Psoas muscle (tissue), 8 donors: ENCODE measurements at places on chromosomes 4 and X.
A peak's percentile ranks its signal among the peaks of the same experiment; 100 is the strongest.

GRCh38 chr4:74033739-74034138 is 4.8 kb downstream of the CXCL3 start:
- DNase-seq = no peak

DNA sequence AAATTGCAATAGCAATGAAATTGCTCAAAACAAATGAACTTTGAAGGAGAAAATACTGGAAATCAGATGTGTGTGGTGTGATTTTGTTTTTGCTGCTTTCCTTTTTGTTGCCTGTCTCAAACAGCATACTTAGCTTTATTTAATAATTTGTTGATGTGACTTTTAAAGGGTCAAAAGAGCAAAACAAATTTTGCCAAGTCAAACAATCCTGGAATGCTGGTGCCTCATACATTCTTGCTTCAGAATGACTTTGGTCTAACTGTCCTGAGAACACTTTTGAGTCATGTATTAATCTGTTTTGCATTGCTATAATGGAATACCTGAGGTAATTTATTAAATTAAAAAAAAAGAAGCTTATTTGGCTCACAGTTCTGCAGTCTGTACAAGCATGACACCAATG is 3.4 kb downstream of the PF4V1 start:
- no peak for DNase-seq

DNA sequence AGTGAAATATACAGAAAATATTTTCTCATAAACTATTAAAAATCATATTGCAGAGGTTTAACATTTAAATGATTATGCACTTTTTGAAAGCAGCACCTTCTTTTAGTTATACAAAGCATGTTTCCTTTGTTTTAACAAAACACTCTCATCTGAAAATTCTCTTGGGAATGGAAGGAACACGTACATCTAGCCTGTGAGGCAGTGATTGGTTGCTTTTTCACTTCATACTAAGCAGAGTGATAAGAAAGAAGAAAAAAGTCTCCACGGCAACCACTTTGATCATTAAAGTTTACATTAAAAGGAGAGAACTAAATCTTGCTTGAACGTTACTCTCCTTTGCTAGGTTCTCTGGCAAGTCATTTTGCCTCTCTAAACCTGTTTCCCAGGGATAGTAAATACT is 41.7 kb upstream of the H2AZ1 start:
- DNase-seq = no peak

- DNase-seq = no peak
Measured at GRCh38 chr4:14787221-14787620, 215.1 kb upstream of the CPEB2 start.

GRCh38 chrX:133923113-133923512 is 62.3 kb downstream of the GPC3 start:
- DNase-seq = no peak

DNA sequence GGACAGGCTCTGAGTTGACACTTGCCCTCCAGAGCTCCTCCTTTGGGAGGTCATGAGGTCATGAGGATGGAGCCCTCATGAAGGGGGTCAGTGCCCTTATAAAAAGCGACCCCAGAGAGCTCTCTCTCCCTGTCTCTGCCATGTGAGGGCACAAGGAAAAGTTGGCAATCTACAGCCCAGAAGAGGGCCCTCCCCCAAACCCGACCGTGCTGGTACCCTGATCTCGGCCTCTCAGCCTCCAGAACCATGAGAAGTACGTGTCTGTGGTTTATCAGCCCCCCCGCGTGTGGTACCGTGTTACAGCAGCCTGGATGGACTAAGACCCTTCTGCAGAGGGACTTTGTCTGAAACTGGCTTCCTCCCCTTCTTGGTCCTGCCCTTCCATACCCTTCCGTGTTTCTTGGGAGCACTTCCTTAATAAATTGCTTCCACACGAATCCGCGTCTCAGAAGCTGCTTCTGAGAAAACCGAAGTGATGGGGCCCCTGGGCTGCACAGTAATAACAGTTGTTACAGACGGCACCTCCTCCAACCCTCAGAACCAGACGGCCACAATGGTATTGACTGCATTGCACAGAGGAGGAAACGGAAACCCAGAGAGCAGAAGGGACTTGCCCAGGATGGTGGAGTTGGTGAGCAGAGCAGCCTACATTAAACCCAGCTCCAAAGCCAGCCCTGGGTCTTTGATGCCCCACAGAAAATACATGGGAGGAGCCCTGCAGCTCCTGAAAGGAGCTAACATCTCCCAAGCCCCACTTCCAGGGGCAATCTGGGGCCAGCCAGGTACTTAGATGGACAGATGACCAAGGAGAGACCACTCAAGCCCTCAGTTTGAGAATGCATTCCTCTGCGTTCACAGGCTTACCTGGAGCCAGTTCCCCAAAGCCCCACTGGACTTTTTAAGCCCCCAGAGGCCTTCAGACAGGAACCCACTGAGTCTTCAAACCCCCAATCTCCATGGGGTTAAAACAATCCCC is 242.7 kb downstream of the BCOR start:
- no peak for DNase-seq

- no peak for DNase-seq
Measured at GRCh38 chr4:114312338-114312737, 286.3 kb upstream of the UGT8 start.

DNA sequence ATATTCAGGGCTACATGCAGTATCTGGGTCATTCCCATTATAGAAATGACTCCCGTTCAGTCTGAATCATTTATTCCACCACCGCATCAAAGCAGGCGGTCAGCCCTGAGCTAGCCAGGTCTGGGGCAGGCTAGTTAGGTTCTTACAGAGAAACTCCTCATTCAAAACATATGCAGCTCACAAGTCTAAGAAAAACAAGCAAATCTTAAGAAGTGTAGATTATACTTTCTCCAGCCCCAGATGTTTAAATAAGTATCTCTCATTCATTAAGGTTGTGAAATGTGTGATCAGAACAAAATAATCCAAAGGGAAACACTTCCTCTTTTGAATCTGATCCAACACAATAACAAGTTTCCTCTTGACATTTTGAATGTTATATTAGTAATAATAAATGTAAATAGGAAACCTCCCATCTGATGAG is 441.9 kb downstream of the INPP4B start:
- peak; percentile 69 for DNase-seq

DNA sequence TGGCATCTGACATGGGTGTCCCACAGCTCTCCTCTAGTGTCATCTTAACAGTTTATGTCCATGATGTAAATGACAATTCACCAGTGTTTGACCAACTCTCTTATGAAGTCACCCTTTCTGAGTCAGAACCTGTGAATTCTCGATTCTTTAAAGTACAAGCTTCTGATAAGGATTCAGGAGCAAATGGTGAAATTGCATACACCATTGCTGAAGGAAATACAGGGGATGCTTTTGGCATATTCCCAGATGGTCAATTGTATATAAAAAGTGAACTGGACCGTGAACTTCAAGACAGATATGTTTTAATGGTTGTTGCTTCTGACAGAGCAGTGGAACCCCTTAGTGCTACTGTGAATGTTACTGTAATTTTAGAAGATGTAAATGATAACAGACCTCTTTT is 4.6 kb downstream of the FAT4 start:
- no peak for DNase-seq

GRCh38 chr4:101697266-101697665 is 93.3 kb upstream of the BANK1 start:
- no peak for DNase-seq

GRCh38 chr4:2320152-2320551 is 58.2 kb upstream of the MXD4 start:
- no peak for DNase-seq

GRCh38 chr4:18480928-18481327 is 459.4 kb upstream of the LCORL start:
- DNase-seq = no peak

- no peak for DNase-seq
Measured at GRCh38 chrX:56368962-56369361, 136.8 kb downstream of the KLF8 start.

- DNase-seq = peak; percentile 82
Measured at GRCh38 chrX:68693481-68694434, 46.3 kb downstream of the STARD8 start.

DNA sequence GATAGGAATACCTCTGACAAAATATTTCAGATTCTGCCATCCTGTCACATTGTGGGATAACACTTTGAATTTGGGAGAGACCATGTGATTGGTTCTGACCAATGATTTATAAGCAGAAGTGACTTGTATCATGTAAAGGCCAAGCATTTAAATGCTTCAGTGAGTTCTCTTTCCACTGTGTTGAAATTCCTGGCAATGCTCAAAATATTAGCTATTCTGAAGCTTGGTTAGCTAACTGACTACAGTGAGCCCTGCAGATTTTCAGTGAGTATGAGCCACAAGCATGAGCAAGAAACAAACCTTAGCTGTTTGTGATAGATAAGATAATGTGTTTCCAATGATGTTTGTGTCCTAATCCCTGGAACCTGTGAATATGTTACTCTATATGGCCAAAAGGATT is 562.8 kb upstream of the AADAT start:
- no peak for DNase-seq

DNA sequence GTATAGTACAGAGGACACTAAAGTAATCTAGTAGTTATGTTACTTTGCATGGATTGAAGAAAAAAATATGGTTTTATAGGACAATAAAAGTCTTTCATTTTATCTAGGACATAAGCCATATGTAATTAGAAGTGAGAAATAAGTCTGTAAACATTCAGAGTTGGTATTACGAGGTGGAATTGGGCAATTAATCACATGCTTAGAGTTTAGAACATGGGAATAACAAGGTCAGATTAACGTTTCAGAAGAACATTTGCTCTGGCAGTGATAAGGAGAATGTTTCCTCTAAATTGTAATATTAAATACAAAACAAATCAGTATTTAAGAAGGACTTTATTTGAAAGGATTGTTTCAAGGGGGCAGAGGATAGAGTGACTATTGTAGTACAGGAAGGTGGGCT is 15.6 kb upstream of the SULT1E1 start:
- no peak for DNase-seq

DNA sequence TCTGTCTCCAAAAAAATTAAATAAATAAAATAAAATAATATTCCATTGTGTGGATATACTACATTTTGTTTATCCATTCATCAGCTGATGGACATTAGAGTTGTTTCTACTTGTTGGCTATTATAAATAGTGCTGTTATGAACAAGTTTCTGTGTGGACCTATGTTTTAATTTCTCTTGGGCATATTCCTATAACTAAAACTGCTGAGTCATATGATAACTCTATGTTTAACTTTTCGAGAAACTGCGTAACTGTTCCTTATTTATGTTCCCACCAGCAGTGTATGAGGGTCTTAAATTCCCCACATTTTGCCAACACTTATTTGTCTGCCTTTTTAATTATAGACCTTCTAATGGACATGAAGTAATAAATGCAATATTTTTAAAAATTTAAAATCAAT is 369.5 kb downstream of the CHIC1 start:
- DNase-seq = no peak

DNA sequence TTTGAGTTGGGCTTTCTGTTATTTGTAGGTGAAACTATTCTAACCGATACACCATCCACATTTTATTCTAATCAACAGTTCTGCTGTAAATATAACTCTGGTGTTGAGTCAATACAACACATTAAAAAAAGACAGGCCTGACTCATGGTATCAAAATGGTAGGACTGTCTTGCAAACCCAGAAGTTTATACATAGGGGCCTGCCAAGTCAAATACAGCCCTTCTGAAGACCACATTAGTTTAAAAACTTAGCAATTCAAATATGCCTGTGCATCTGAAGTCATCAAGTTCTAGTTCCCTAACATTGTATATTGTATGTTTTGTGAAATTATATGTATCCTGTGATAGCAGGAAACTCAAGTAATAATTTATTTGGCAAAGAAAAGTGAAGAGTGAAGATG is 24.4 kb upstream of the PDE5A start:
- no peak for DNase-seq

DNA sequence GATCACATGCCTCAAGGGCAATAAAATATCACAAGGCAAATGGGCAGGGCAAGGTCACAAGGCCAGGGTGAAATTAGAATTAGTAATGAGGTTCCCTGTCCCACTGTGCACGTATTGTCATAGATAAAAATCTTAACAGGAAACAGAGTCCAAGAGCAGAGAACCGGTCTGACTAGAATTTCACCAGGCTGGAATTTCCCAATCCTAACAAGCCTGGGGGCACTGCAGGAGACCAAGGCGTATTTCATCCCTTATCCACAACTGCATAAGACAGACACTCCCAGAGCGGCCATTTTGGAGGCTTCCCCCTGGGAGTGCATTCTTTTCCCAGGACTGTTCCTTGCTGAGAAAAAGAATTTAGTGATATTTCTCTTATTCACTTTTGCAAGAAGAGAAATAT is 25.9 kb upstream of the PRDM5 start:
- DNase-seq = no peak

DNA sequence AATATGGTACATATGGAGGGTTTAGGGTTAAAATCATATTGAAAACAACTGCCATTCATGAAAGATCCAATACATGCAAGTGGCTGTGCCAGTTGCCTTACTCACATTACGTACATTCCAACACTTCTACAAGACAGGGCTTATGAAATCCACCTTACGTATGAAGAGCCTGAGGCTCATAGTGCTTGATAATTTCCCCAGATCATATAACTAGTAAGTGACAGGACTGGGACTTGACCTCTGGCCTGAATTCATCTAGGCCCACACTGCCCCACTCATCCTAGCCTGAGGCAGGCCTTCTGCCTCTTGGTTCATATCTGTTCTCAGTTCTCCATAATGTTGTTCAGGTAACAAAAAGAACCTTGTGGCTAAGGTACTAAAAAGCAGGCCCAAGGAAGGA is 226.3 kb downstream of the FGF13 start:
- DNase-seq = no peak

GRCh38 chrX:146477341-146477740 is 332.2 kb upstream of the CXorf51B start:
- DNase-seq = no peak

- no peak for DNase-seq
Measured at GRCh38 chr4:24720436-24720835, 74.9 kb upstream of the SOD3 start.

GRCh38 chr4:120761070-120761469 is 161.5 kb downstream of the PRDM5 start:
- DNase-seq = no peak

DNA sequence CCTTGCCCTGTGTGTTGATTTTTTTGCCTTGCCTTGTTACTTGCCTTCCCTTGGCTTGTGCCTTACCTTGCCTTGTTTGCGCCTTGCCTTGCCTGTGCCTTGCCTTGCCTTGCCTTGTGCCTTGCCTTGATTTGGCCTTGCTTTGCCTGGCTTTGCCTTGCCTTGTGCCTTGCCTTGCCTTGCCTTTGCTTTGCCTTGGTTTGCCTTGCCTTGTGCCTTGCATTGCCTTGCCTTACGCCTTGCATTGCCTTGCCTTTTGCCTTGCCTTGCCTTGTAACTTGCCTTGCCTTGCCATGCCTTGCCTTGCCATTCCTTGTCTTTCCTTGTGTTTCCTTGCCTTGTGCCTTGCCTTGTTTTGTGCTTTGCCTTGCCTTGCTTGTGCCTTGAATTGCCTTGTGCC is 94.6 kb downstream of the TAB3 start:
- DNase-seq = no peak

GRCh38 chr4:142663828-142664227 is 182.3 kb downstream of the INPP4B start:
- DNase-seq = no peak
